HAP-1 (cell line): ENCODE measurements at places on chromosomes 13 and 19.

GRCh38 chr19:2421581-2422306, 5.6 kb downstream of the TIMM13 start:
- DNase-seq = no peak

- DNase-seq = no peak
Observed at GRCh38 chr13:45808925-45809324, 42.6 kb downstream of the SIAH3 start.

DNA sequence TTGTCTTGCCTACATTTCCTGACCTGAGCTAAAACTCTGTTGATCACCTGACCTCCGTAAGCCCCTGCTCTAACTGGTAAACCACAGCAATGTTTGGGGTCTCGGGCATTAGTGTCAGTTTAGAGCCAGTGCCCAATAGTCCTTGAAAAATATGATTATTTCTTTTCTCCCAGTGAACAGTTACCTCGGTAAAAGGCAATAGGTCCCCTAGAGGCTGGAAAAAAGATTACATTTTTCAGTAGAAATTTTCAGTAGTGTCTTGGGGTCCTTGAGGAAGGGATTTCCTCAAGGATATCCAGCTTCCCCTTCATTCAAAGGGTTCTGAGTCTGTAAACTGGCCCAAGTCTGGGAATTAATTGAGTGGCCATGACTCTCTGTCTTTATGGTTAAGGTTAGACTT, 177.5 kb downstream of the SLC7A1 start:
- no peak for DNase-seq

- no peak for DNase-seq
Observed at GRCh38 chr13:30619731-30620130, 2.0 kb downstream of the USPL1 start.

DNA sequence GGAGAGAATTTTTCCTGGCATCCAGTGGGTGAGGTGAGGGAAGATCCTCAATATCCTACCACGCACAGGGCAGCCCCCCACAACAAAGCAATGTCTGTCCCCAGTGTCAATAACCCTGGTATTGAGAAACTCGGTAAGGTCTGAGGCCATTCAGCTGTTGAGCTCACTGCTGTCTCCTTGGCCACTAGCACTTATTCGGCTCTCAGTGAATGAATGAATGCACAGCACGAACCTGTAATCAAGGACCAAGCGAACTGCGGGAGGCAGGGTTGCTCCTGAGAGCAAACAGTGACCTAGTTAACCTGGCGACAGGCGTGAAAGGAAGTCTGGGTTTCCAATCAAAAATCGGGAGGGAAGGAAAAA, 640 bp downstream of the ZSCAN5A start:
- DNase-seq = no peak

DNA sequence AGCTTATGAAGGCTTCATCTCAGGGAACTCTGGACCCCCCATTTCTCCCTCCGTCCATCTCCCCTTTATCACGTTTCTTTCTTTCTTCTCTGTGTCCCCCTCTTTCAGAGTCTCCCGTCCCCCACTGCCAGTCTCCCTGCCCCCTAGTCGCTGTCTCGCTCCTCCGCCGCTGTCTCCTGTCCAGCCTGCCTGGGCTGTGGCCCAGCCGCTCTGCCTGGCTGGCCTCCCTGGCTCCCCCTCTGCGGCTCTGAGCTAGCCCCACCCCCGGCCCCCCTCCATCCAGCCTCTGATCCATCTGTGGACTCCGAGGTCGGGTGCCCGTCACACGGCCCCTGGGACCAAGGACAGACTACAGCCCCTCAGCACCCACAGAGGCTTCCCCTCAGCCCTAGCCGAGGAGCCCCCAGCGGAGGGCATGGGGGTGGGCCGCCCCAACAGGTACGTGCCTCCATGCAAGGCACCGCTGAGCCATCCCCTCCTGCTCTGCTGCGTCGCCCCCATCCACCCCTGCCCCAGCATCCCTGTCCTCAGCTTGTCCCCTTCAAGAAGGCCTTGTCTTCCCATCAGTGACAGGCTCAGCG, 1.1 kb upstream of the KCNJ14 start:
- DNase-seq = no peak

DNA sequence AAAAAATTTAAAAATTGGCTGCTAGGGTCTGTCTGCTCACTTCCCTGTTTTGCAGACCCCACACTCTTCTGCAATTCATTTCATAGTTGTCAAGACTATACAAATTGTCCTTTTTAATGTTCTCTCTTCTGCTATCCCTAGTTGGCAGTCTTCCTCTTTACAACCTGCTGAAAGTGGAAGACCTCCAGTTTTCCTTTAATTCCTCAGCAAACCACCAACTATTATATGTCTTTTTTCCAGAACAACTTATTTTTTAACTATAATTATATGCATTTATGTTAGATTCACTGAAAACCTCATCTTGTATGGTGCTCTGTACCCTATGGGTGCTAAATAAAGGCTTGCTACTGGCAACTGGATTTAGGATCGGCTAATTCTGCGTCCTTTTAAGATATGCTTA, 1.1 kb upstream of the PHF11 start:
- DNase-seq = no peak

- DNase-seq = no peak
Observed at GRCh38 chr19:40322271-40322610, 26.0 kb downstream of the C19orf47 start.

DNA sequence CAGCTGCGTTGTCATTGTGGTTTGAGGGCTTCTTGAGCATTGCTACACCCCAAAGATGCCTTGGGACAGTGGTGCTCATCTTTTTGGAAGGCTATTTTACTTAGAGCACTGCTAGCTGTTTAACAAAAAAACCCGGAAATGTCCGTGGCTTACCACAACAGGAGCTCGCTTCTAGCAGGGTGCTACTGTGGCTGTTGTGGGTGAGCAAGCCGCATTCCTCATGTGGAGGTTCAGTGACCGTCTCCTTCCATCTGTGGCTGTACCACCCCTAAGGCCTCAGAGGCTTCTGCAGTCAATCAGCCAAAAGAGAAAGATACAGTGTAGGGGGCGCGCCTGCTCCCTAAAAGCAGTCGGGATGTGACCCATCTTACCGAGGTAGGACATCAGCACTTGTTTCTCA, 1004.2 kb downstream of the UQCRFS1 start:
- no peak for DNase-seq

DNA sequence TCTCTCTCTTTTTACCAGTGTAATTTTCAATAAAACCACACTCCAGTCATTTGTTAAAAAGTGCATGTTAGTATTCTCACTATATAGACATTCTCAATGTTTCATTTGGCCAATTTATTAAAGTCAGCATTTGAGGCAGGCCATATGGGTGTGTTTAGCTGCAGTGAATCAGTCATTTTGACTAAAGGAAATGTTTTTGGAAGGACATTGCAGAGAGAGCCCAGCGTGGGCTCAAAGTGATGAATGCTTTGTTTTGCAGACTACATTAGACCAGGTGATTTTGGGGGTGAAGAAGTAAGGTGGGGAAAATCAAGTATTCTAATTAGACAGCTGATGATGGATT, 116.7 kb downstream of the POSTN start:
- DNase-seq = no peak

- DNase-seq = no peak
Observed at GRCh38 chr13:30862707-30863106, 43.4 kb upstream of the MEDAG start.

DNA sequence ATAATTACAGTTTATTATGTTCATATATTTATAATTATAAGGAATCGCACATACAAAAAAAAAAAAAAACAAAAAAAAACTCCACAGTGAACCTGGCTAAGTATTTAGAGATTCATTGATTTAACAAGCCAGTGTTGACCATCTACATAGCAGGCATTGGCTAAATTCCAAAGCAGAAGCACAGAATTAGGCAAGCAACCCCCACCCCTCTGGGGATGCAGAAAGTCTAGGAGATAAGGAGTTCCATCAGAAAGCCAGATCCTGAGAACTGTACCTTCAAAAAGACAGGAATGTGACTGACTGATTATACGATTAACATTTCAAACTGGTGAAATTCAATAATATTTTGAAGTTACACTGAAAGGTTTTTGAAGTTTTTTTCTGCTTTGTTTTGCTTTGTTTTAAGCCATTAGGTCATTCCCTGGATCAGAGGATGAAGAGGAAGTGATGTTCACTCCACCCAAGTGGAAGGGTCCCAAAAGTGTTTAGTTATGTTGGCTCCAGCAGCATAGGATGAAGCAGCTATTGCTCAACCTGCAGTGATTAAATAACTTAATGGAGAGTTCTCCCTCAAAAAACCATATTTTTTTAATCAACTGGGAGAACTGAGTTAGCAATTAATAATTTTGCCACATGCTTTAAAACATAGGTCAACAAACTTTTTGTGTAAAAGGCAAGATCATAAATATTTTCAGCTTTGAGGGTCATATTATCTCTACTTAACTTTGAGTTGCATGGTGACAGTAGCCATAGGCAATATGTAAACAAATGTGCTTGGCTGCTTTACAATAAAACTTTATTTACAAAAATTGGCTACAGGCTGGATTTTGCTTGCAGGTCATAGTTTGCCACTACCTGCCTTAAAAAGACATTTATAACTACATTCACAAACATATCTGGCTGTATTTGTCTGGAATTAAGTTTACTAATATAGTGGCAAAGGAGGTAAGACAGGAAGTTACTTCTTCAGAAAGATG, 49.6 kb downstream of the DOCK9 start:
- no peak for DNase-seq

DNA sequence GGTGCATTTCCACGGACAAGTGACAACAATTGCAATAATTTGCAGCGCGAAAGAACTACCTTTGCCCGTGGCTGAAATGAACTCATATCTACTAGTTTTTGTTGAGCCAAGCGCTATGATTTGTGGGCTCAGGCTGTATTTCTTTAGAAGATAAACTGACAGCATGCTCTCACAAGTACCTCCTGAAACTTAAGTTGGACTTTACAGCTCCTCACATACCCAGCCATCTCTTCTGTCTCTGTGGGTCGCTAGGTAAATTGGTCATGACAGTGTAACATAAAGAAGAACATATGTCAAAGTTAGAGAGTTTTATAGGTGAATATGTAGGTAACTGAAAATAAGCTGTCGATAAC, 839 bp downstream of the COG6 start:
- DNase-seq = no peak

- no peak for DNase-seq
Observed at GRCh38 chr13:85659493-85659892, 139.7 kb downstream of the SLITRK6 start.

DNA sequence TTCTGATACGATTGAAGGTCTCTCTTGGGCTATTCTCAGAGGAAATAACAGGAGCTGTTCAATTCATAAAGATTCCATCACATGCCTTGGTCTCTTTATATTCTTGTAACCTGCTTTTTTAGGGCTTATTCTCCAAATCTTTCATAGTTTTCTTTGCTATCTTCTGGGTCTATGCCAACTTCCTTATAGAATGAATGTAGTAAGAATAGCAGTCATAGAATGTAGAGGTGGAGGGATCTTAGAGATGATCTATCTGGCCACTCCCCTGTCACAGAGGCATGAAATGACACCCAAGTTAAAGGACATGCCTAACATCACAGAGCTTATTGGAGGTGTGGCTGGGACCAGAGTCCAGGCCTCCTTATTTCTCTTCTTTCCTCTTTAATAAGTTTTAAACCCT, 13.2 kb downstream of the LCP1 start:
- DNase-seq = no peak

DNA sequence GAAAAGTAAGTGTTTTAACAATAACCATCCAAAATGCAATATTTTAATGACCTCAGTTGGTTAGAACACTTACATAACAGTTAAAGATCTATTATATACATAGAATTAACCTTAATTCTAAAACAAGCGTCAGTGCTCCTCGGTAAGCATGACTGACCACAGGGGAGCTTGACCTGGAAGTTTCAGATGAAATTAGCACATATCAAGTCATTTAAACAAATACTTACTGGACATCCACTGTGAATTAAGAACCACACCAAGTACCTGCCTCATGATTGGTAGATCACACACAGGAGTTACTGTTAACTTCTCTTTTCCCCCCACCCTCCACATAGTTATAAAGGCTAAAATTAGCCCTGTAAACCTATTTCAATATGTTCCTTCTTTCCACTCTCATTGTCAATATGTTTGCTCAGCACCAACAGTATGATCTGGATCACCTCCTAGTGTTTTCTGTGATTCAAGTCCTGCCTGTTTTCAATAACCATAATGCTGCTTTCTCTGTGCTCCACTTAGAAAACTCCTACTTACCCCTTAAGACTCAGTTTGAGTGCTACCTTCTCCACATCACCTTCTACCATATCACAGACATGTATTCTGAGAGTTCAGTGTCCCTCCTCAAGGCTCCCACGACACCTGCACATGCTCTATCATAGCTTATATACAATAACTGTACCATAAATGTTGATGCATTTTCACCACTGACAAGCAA, 209.0 kb downstream of the VWA8 start:
- DNase-seq = no peak

DNA sequence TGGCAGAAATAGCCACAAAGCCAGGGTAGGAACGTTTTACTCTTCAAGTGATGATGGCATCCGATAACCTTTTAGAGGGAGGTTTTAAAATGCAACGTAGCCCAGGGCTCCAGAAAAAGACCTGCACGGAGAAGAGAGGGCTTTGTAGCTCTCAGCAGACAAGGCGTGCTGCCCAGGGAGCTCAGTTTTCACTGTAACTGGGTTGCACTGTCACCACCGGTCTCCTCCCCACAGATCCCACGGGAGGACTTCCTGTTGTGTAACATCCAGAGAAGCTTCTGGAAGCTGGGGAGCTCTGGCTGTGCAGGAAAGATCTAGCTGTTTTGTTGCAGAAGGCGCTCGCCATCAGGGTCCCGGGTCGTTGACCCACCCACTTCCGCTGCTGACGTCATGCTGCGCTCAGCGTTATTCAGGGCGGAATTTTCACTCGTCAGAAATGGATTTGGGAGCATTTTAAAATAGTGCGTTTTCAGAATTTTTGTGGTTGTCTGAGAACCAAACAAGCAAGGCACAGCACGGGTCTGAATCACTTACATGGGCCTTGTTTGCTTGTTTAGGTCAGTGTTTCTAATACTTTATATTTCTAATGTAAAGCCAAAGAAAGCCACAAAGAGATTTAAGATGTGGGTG, 50.8 kb downstream of the ATP11A start:
- no peak for DNase-seq

GRCh38 chr19:46344363-46344762, 2.5 kb upstream of the PPP5C start:
- DNase-seq = no peak

DNA sequence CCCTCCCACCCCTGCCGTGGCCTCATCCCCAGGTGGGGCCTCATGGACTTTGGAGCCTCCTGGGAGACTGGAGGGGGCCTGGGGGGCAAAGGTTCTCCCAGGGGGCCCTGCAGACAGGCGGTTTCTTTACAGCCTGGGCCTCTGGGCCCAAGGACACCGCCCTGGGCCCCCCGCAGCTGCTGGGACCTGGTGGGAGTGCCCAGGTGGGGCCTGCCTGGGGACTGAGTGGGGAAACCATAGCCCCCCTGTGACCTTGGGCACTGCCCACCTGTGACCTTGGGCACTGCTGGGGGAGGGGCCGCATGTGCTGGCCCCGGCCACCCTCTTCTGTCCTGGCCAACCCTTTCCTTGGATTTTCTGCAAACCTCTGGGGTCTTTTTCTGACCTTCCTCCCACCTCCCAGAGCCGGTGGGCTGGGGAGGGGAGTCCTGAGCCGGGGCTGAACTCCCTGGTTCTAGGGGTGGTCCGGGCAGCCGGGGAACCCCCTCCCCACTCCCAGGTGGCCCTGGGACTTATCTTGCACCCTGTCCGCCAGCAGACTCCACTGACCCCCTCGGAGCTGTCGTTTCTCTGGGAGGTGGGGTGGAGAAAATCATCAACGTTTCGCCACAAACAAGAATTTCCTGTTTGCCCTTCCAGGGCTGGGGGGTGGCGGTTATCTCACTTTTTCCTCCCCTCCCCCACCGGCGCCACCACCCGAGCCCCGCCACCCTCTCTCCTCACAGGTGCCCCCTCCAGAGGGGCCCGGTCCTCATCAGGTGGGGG, 27.0 kb downstream of the ARID3A start:
- DNase-seq = no peak

GRCh38 chr19:55453511-55454260, 7.8 kb downstream of the ISOC2 start:
- no peak for DNase-seq
